Stimulated activated CD4-positive, alpha-beta T cell treated with anti-CD3 and anti-CD28 coated beads, Interleukin-4, amount 100 ng/mL, for 24 hours (primary cell): ENCODE measurements at places on chromosomes 1 and 21.

DNA sequence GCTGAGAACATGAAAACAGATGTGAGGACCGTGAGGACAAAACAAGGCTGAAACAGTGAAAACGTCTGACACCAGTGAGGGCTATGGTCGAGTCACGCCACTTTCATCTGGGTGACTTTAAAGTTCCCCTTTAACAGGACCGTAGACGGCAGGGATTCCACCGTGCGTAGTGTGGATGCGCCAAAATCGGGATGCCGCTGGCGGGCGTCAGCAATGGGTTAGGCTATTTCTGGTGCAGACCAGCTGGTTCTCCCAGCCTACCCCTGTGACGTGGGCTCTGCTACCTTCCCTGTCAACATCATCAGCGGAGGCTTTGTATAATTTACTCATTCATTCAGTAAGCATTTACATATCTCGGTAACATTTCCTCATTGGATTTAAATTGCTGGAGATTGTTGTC lies 246.6 kb upstream of the AJAP1 start:
- no peak for DNase-seq

- no peak for DNase-seq
Observed at GRCh38 chr1:12709696-12710095, 6.2 kb upstream of the AADACL3 start.

- DNase-seq: no peak
Observed at GRCh38 chr1:153429266-153430165, 13.2 kb downstream of the S100A7A start.

- DNase-seq: no peak
Observed at GRCh38 chr1:25599969-25600610, 16.5 kb upstream of the MAN1C1 start.

- DNase-seq: no peak
Observed at GRCh38 chr1:88873737-88874349, 17.5 kb downstream of the GTF2B start.

DNA sequence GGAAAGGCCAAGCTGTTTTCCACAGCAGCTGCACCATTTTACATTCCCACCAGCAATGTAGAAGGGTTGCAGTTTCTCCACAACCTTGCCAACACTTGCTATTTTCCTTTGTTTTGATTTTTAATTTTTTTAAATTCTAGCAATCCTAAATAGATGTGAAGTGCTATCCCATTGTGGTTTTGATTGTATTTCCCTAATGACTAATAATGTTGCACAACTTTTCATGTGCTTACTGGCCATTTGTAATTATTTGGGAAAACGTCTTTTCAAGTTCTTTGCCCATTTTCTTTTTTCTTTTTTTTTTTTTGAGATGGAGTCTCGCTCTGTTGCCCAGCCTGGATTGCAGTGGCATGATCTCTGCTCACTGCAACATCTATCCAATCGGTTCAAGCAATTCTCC lies 53.9 kb downstream of the VCAM1 start:
- no peak for DNase-seq

DNA sequence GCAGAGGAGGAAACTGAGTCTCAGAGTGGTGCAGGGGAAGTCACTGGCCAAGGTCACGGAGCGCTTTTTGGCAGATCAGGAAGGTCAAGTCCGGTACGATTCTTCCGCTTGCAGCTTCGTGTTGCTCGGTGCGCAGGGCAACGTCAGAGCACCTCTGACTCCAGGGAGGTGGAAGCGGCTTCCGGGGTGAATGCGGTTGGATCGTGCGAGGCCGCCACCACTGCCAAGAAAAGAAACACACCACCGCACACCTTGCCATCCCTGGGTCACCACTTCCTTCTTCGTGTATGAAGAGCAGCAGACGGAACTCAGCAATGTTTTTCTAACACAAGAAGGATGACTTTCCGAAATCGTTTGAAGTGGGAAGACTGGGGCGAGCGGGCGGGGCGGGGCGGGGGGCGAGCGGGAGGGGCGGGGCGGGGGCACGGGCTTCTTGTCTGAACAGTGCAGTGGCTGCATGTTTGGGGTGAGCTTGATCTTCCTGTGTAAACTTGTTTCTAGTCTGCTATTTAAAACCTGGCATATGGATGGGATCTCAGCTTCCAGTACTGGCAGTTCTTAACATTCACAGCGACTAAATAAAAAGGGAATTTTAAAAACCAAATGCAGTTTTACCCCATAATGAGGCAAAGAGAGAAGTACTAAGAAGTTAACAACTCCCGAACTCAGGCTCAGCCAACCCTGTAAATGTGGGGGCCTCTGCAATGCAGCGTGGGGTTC lies 300.0 kb downstream of the RRAGC start:
- peak; percentile 79 for DNase-seq

GRCh38 chr1:62746086-62746808 lies 37.7 kb upstream of the ATG4C start:
- no peak for DNase-seq

DNA sequence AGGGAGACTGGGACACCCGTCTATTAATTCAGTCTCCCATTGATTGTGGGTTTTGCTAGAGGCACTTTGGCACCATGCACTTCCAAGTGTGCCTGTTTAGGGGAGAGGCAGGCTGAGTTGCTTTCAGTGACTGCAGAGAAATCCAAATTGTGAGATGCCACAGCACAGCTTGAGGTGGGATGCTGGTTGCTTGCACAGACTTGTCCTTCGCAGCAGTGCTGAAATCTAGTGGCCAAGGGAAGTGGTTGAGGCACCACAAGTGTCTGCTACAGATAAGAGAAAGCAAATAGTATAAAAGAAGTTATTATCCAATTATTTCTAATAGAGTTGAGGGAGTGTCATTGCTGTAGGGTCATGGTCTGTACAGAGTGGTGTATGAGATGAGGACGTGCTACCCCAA lies 40.0 kb upstream of the APP start:
- DNase-seq: no peak
